Activated CD8-positive, alpha-beta memory T cell treated with anti-CD3 and anti-CD28 coated beads, Interleukin-2, amount 50 U/mL, for 48 hours (primary cell): ENCODE measurements at places on chromosomes 7 and 10.
A peak's percentile ranks its signal among the peaks of the same experiment; 100 is the strongest.

GRCh38 chr7:30032310-30033125, 4.3 kb downstream of the PLEKHA8 start:
- no peak for DNase-seq

DNA sequence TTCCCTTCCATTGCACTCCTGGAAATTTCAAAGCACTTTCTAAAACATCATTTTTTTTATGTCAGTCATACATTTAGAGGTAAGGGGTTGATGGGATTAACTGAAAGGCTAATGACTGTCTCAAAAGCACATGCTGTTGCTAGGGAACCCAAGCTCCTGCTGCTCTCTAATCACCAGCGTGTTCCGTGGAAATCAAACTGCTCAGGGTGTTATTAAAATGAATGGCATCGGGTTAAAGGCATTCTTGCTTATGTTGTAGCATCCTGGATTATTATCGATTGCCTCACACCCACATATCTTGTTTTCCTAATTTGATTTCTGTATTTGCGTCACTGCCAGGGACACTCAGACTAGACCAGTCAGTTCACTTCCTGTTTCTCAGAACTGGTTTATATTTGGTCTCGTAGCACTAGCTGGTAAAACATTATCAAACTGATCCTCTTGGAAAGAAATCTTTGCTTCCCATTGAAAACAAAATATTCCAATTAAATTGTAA, 216.5 kb upstream of the MKLN1 start:
- no peak for DNase-seq

DNA sequence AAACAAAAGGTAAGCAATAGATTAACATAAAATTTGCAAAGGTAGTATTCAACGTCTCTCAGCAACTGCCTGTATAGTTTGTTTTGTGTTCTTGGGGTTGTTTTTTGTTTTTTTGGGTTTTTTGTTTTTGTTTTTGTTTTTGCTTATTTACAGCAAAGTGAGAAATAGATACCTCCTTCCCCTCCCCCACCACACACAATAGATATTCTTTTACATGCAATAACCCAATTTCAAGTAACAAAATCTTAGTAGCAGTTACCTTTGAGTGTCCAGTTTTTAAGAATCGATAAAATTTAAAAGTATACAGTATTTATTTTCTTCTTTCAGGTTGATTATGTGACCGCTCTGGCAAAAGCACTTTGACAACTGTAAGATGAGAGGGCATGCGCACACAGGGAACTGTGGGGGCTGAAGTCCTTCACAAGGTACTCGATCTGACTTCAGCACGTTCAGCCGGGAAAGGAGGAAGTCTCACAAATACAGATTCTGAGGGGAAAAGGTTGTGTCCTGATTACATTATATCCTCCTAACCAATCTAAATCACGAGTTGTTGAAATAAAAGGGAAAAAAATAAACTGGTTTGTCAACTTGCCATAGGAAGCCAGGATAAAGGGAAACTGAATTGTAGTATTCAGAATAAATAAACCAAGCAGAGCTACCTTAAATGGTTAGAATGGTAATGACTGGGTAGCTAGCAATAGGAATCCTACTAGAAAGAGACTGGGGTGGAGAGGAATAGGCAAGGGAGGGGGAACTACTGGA, 47.8 kb downstream of the CPEB3 start:
- DNase-seq = peak; percentile 57

GRCh38 chr7:81484261-81484660, 285.6 kb downstream of the HGF start:
- DNase-seq = no peak

DNA sequence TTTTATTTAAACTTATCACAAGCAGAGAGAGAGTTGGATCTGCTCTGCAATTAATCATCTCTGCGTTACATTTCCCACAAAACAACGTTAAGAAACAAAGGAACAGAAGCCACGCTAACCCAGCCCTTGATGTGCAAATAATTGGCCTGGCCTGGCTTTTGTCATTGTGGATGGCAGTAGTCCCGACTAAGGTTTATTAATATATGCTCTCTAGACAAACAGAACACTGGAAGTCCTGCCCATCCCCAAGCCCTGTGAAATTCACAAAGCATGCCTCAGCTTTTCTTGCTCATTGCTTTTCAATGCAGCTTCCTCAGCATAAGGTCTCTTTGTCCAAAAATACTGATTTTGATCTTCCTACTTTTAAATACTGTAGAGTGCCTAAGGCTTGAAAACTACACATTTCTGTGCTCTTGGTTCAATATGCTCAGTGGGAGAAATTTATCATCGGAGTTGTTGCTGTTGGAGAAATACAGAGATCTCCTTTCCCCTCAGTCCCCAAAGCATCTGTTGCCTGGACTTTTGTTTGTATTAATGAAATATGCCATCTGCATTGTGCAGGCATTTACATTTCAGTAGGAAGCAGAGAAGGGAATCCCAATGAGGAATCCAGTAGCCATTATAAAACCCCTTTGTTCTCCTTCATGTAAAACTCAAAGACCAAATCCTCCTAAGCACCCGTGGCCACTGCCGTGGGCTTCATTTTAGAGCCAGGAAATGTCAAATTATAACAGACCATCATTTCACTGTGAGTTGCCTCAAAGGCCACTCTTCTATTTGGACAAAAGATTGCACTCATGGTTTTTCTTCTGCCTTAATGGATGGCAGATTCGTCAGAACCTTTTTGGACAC, 61.1 kb downstream of the SORCS1 start:
- no peak for DNase-seq
